ENCODE measurements at places on chromosomes 13 and 19. TPM values are rescaled to one million over a fixed set of nuclear protein-coding genes. Genes with fewer than 3 reads are reported as not detected.
A peak's percentile ranks its signal among the peaks of the same experiment; 100 is the strongest.

TJP3 gene
- 15.3 TPM for total RNA-seq

CACNG7 gene
- 1.9 TPM for total RNA-seq

ZNF850 gene
- total RNA-seq: 26.0 TPM

CNFN gene
- 5.0 TPM for total RNA-seq

LAIR1 gene
- not detected for total RNA-seq

- H3K36me3 ChIP-seq: no peaks in the 10 kb centered on the region
- H3K27me3 ChIP-seq: peaks cover 7% of the 10 kb centered on the region
- no peak for DNase-seq
- H3K4me3 ChIP-seq: no peak overlapping the region
- no peak overlapping the region for H3K27ac ChIP-seq
These were observed 63.5 kb upstream of the SPATA13 start for GRCh38 chr13:24097064-24097463.

- H3K4me1 ChIP-seq: no peaks in the 10 kb centered on the region
- DNase-seq: no peak
- no peaks in the 10 kb centered on the region for H3K36me3 ChIP-seq
- no peaks in the 10 kb centered on the region for H3K27me3 ChIP-seq
- H3K4me3 ChIP-seq: no peak overlapping the region
These were observed 27.7 kb upstream of the NFIC start for GRCh38 chr19:3338541-3339181.

- H3K4me1 ChIP-seq: no peaks in the 10 kb centered on the region
- no peak overlapping the region for H3K27ac ChIP-seq
- DNase-seq: no peak
- H3K4me3 ChIP-seq: no peak overlapping the region
- H3K27me3 ChIP-seq: peaks cover 34% of the 10 kb centered on the region
These were observed 3.8 kb upstream of the RETN start for GRCh38 chr19:7665076-7665475.

DNA sequence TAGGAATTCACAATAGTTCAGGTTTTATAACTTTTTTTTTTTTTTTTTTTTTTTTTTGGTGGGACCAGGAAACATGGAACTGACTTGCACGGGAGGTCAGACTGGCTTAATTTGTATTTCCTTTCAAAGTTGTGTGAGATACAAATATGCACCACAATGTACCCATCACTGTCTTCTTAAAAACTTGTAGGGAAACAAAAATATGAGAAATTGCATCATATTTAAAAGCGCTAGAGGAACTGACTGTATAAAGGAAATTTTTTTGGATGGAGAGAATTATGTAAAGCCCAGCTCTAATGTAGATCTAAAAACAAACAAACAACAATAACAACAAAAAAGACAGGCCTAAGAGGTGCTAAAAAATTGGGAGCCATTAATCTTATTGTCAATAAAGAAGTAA, 246.5 kb downstream of the DCT start:
- no peak overlapping the region for H3K4me3 ChIP-seq
- H3K4me1 ChIP-seq: no peaks in the 10 kb centered on the region
- no peaks in the 10 kb centered on the region for H3K36me3 ChIP-seq
- no peak overlapping the region for H3K27ac ChIP-seq

DNA sequence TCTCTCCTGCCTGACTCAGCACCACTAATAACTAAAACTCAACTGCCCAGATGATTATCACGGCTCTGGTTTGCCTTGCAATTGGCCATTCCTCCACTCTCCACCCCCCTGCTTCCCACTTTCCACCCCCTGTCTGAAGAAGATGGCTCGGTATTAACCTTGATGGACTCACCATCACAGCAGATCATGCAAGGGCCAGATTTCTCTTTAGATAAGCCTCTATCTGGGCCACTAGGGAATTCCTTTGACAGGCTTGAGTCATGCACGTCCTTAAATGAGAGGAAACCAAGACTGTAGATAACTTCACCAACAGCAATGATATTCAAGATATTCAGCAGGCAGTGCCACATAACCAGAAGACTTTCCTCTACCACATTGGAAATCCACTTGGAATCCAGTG, 131.1 kb upstream of the NBEA start:
- no peaks in the 10 kb centered on the region for H3K27me3 ChIP-seq
- H3K36me3 ChIP-seq: no peaks in the 10 kb centered on the region
- no peaks in the 10 kb centered on the region for H3K4me1 ChIP-seq
- DNase-seq: no peak
- no peak overlapping the region for H3K27ac ChIP-seq
- no peak overlapping the region for H3K4me3 ChIP-seq

- H3K27ac ChIP-seq: peak overlapping the region; percentile 42
- no peaks in the 10 kb centered on the region for H3K27me3 ChIP-seq
- no peak for DNase-seq
- peaks cover 12% of the 10 kb centered on the region for H3K4me1 ChIP-seq
These were observed 2.0 kb downstream of the UHRF1 start for GRCh38 chr19:4911314-4911713.

- peaks cover 6% of the 10 kb centered on the region for H3K4me1 ChIP-seq
- peak; percentile 87 for DNase-seq
These were observed 8.8 kb upstream of the BBC3 start for GRCh38 chr19:47239610-47240296.

GRCh38 chr19:55536951-55537740, at the start of gene SBK2:
Gene SBK2, minus strand, starts transcription at chr19:55537133. Its CDS starts 839 bp downstream, at chr19:55536294.
- H3K27ac ChIP-seq: no peak within 1 kb of the TSS
- H3K27me3 ChIP-seq: no peaks in the 10 kb centered on the region
- H3K36me3 ChIP-seq: no peaks in the 10 kb centered on the region
- H3K4me1 ChIP-seq: no peaks in the 10 kb centered on the region
- DNase-seq: peak; percentile 96

GRCh38 chr19:12669270-12670158, 2.9 kb downstream of the WDR83 start:
- peaks cover 38% of the 10 kb centered on the region for H3K36me3 ChIP-seq
- no peaks in the 10 kb centered on the region for H3K4me1 ChIP-seq
- peak; percentile 87 for DNase-seq

- no peak overlapping the region for H3K27ac ChIP-seq
- H3K36me3 ChIP-seq: peaks cover 4% of the 10 kb centered on the region
- DNase-seq: no peak
- no peak overlapping the region for H3K4me3 ChIP-seq
- no peaks in the 10 kb centered on the region for H3K27me3 ChIP-seq
These were observed 2.6 kb upstream of the CARD8 start for GRCh38 chr19:48258350-48258749.

DNA sequence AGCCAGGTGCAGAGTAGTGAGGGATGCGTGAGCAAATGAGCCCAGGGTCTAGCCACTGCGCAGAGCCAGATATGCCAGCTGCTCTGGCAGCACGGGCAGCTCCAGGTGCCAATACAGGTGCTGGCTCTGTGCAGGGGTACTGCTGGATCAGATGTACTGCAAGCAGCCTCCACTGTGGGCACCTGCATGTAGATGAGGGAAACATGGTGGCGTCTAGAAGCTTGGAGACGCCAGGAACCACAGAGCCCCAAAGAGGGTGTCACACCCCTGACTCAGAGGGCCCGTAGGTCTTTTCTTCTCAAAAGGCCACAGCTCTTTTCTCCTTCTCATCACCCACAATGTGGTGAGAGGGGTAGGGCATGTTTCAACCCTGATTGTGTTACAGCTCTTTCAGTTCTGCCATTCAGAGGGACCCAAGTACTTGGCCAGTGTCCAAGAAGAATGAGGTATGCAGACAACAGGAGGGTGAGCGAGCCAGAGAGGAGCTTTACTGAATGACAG, 244.4 kb upstream of the SLITRK1 start:
- DNase-seq: no peak
- H3K36me3 ChIP-seq: no peaks in the 10 kb centered on the region
- no peak overlapping the region for H3K4me3 ChIP-seq
- no peaks in the 10 kb centered on the region for H3K27me3 ChIP-seq
- no peak overlapping the region for H3K27ac ChIP-seq

- no peak overlapping the region for H3K27ac ChIP-seq
- H3K4me3 ChIP-seq: no peak overlapping the region
- H3K27me3 ChIP-seq: no peaks in the 10 kb centered on the region
- peaks cover 34% of the 10 kb centered on the region for H3K4me1 ChIP-seq
These were observed 37.8 kb downstream of the BRD4 start for GRCh38 chr19:15294561-15294990.

DNA sequence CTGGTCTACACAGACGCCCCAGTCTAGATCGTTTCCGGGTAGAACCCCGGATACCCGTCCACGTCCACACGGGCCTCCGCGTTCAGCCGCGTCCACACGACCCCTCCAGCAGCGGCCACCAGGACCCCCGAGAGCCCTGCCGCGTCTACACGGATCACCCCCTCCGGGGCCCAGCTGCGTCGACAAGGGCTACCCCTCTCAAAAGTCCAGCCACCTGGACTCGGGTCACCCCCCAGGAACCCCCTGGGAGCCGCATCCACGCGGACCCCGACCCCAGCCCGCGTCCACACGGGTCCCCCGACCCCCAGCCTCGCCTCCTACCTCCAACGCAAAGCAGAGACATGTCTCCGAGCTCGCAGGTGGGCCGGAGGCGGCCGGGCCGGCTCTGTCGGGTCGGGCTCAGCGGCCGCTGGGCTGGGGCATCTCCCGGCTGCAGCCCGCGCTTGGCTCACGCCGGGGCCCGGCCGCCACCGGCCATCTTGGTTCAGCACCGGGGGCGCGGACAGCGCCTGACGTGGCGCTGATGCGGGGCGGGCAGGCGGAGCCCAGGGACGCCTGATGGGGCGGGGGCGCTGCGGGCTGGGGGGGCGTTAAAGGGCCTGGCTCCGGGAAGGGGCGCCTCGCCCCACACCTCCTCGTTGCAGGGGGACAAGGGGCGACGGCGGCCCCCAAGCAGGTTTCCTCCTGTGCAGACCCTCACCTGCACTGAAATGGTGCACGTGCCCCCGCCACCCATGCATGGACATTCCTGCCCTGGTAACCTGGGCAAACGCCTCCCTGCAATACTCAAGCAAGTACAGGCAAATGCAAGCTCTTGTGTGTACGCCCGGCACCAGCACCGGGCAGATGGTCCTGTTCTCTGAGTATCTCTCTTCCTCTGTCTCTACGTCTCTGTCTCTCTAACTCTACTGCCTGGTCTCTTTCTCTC, at the start of gene UNC13A:
TSS of gene UNC13A (minus strand) at position 498 of the 928 bp plus-strand sequence. CDS start at position 343, 155 bp downstream.
- peak within 1 kb of the TSS; percentile 78 for H3K4me3 ChIP-seq
- no peak within 1 kb of the TSS for H3K27ac ChIP-seq
- peak; percentile 97 for DNase-seq
- peaks cover 10% of the 10 kb centered on the region for H3K27me3 ChIP-seq
- no peaks in the 10 kb centered on the region for H3K36me3 ChIP-seq
